ENCODE measurements at places on chromosomes 3 and 15.

GRCh38 chr15:57554063-57554811, 37.5 kb upstream of the MYZAP start:
- no peak for DNase-seq

- DNase-seq: no peak
Observed at GRCh38 chr3:72343078-72343477, 505.2 kb downstream of the SHQ1 start.

DNA sequence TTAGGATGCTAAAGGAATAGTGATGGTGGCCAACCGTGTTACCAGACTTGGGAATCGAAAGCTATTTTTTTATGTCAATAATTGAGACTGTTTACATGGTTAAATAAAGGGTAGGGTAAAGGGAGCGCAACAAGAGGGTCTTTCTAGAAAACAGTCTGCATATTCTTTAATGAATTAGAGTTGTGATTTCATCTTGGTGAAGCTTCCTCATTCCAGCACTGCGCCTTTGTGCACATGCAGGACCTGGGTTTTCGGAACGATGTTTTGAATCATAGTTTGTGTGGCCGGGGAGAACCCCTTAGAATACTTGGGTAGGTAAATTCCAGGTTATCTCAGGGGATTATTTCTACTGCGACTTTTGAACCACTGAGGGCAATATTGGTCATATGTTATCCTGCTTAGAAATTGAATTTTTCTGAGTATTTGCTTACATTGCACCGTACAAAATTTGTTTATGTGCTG, 1.3 kb downstream of the PIK3CA start:
- no peak for DNase-seq

- no peak for DNase-seq
Observed at GRCh38 chr3:37626736-37627565, 234.7 kb upstream of the CTDSPL start.

GRCh38 chr3:13782501-13782900, 97.4 kb downstream of the WNT7A start:
- no peak for DNase-seq

GRCh38 chr3:123678108-123678511, 93.3 kb upstream of the HACD2 start:
- no peak for DNase-seq

DNA sequence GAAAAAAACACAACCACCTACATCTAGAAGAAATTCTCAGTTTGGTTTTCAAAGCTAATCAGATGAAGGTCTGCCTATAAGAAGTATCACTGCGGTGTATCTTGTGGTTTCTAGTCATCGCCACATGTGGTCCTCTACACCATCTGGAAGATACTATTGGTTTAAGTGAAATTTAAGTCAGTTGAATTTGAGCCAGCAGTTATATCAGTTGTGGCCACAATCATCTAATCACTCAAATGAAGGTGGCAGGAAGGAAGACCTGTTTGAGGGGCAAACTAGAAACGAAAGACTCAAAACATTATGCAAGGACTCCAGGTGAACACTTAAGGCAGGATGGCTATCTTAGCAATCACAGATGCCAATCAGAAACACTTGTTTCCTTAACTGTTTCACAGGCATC, 48.7 kb downstream of the ETV5 start:
- DNase-seq: no peak

GRCh38 chr15:83569341-83569740, 84.6 kb upstream of the ADAMTSL3 start:
- DNase-seq: no peak

DNA sequence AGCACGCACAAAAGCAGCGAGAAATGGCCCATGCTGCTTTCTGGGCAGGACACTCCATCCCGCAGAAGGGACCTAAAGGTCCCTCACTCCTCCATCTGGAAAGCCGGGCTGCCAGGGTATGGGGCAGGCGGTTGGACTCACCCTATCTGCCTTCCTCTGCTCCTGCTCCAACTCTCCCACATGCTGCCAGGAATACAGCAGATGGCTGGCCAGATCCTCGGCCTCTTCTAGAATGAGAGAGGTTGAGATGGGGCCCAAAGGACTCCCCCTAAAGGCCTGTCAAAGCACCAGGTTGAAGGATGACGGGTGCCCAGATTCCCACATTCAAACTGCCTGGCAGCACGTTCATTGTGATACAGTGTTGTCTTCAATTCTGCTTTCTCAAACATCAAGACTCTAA, 85.1 kb upstream of the C2CD4B start:
- no peak for DNase-seq

DNA sequence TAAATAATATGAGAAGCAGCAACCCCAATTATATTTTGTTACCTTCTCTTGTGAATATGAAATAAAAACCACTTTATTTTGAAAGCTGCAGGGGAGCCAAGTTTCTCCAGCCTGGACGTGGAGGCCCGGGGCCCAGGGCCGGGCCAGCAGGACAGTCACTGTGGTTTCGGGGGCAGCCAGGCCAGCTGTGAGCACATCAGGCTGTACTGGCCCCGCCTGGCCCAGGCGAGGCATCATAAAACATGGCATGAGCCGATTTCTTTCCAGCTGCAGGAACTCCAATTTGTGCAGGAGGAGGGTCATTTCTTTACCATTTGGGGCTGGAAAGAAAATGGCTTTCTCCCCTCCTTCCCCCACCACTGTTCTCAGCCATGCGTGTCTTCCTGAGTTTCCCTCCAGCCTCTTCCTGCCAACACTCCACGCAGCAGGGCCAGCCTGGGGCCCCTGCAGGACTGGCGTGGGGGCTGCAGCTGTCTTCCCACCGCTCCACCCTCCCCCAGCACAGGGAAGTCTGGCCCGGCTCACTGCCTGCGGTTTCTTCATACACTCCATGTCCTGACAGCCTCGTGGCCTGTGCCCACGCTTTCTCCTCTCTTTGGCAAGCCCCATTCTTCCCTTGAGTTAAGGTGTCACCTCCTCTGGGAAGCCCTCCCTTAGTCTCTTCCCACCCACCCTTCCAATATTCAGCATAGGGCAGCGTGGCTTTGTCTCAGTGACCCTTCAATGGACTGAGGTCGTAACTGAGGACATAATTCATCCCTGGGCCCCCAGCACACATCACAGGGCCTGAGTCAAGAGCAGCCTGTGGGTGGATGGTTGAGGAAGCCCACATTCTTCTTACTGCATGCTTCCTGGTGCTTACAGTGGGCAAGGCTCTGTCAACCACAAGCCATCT, 135.8 kb downstream of the CHSY1 start:
- DNase-seq: no peak

- no peak for DNase-seq
Observed at GRCh38 chr3:48708481-48708889, 8.5 kb downstream of the IP6K2 start.
